CD4-positive, alpha-beta T cell treated with Interleukin-1 beta for 1 hour (primary cell): ENCODE measurements at places on chromosomes 7 and 10.

DNA sequence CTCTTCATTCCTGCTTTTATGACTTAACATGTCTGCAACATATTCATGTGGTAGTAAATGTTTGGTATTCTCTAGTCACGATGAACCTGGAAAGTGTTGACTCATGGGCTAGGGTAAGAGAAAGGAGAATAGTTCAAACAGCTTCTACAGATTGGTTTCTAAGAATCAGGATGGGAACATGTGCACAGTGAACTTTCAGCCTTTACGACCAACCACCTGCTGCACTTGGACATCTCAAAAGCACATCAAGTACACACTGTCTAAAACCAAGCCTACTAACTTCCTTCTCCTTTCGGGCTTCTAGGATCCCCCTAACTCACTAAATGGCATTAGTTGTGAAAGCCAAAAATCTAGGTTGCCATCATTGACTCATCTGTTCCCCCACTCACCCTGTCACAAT lies 85.5 kb downstream of the CUL2 start:
- no peak for DNase-seq

DNA sequence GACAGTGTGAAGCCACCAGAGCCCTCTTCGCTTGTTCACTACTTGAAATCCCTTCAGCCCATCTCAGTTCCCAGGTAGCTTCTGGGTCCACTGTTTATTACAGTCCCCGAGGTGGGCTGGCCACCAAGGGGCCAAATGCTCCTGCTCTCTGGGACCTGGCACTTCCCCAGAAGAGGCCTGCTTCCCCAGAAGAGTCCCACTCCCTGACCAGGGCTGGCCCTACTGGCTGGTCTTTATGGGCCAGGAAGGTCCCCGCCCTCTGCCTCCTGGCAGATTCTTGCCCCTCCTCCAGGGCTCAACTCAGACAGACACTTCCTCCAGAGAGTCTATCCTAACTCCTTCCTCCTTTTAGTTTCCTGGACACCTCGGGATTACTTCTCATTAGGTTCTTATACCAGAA lies 70.7 kb upstream of the LRRC18 start:
- no peak for DNase-seq

DNA sequence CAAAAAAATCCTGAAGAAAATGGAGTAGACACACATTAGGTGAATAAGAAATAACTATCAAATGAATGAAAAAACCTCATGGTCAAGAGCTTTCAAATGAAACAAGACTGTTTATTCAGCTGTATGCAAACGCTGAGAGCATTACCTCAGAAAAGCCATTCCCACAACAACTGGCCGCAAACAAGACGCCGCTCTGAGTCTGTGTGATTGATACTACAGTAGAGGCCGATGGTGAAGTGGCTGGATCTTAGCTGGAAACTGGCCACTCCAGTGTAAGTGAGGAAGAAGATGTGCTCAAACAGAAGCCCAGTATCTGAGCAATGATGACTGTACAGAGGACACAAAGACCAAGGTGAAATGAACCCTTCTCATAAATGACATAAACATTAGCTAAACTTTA lies 252.4 kb upstream of the GHITM start:
- DNase-seq = no peak

DNA sequence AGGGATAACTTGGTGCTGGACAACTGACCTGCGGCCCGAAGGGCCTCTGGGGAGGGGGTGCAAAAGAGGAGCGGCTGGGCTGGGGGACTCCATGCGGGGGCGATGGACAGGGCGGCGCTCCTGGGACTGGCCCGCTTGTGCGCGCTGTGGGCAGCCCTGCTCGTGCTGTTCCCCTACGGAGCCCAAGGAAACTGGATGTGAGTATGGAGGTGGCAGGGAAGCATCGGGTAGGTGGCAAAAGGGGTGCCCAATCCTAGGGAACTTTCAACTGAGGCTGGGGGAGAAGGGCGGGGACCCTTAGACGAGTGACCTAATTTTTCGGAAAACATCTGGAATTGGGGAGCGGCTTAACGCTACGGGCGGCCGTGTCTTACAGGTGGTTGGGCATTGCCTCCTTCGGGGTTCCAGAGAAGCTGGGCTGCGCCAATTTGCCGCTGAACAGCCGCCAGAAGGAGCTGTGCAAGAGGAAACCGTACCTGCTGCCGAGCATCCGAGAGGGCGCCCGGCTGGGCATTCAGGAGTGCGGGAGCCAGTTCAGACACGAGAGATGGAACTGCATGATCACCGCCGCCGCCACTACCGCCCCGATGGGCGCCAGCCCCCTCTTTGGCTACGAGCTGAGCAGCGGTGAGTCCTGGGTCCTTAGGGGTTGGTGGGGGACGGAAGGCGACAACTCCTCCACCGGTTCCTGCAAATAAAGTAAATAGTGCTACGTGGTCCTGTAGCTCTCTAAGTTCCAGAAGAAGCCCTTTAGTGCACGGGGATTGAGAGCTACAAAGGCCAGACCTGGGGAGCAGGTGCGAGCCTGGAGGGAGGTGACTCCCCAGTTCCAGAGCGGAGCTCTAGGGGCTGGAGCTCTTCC lies 622 bp downstream of the WNT16 start:
- no peak for DNase-seq

- no peak for DNase-seq
Observed at GRCh38 chr7:134447383-134447782, 11.5 kb downstream of the AKR1B1 start.

GRCh38 chr10:7205656-7206055 lies 205.2 kb downstream of the SFMBT2 start:
- no peak for DNase-seq

GRCh38 chr7:12757443-12757842 lies 70.0 kb downstream of the ARL4A start:
- no peak for DNase-seq

DNA sequence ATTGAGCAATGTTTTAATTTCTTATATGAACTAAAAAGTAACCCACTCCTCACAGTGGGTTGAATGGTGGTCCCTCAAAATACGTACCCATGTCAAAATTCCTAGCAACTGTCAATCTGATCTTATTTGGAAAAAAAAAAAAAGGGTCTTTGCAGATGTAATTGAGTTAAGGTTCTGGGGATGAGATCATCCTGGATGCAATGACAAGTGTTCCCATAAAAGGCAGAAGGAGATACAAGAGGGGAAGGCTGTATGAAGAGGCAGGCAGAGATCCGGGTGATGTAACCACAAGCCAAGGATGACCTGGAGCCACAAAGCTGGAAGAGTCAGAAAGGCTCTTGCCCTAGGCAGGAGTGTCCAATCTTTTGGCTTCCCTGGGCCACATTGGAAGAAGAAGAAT lies 516.3 kb upstream of the MKI67 start:
- no peak for DNase-seq

GRCh38 chr10:101671453-101671852 lies 23.5 kb downstream of the FBXW4 start:
- DNase-seq = no peak

DNA sequence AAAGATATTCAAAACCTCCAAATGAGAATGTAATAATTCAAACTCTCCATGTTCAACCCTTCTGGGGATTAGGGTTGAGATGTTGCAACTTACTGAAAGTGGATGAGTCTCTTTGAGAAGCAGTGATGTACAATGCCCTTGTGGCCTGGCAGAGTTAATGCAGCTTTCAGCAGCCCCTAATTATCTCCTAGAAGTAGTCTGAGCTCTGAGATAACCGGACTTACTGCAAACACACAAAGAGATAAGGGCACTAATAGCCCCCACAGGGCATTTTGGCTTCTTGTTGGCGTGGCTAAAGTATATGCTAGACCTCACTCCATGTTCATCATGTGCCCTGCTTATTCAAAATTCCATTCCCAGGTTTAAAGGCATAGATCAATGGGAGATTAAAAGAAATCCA lies 404.7 kb downstream of the NEBL start:
- DNase-seq = no peak

GRCh38 chr10:16381083-16381482 lies 55.7 kb upstream of the PTER start:
- DNase-seq = no peak

DNA sequence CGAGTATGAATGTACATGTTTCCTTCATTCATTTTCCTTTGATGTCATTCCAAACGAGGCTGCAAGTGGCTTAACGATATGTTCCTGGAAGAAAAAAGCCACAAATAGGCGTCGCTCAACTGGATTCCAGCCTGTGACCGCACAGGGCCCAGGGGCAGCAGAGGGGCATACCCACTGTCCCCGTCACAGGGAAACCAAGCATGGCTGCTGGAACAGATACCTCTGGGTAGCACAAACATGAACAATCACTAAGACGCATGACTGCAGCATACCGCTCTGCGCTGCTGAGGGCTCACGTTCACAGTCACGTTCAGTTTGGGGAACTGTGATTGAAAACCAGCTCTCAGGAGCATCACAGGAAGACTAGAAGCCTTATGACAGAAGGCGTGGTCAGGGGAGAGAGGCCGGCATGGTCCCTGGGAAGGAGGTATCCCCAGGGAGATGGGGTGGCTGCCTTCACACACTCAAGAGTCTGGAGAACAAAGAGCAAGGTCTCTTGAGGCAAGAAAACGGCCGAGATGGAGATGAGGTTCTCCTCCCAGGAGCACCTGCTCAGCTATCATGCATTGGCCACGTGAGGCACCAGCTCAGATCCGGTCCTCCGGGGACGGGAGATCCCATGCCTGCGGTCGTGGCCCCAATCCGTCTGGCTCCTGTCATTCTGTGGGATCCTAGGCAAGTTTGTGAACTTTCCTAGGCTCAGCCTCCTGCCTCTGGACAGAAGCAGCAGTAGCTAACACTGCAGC lies 213.6 kb downstream of the DIP2C start:
- DNase-seq = no peak

- DNase-seq = peak; percentile 15
Observed at GRCh38 chr10:132836832-132837540, 51.0 kb upstream of the NKX6-2 start.
